T-helper 17 cell (primary cell): ENCODE measurements at places on chromosomes 2 and 18. TPM values are rescaled to one million over a fixed set of nuclear protein-coding genes. Genes with fewer than 3 reads are reported as not detected.

- H3K36me3 ChIP-seq = peaks cover 3% of the 10 kb centered on the region
- H3K27me3 ChIP-seq = peaks cover 18% of the 10 kb centered on the region
- no peak for DNase-seq
These were observed 155.8 kb upstream of the TANK start for GRCh38 chr2:161004379-161004778.

- no peak overlapping the region for H3K27ac ChIP-seq
- peaks cover 5% of the 10 kb centered on the region for H3K4me1 ChIP-seq
- no peak for DNase-seq
These were observed 5.1 kb downstream of the ADRA2B start for GRCh38 chr2:96111257-96111640.

DNA sequence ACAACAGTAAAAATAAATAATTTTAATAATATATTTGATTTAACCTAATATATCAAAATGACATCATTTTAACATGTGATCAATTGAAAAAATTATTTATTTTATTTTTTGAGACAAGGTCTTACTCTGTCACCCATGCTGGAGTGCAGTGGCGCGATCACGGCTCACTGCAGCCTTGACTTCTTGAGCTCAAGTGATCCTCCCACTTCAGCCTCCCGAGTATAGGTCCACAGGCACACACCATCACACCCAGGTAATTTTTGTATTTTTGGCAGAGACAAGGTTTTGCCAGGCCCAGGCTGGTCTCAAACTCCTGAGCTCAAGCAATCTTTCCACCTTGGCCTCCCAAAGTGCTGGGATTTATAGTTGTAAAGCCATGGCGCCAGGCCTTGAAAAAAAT is 126.7 kb upstream of the COPS8 start:
- no peaks in the 10 kb centered on the region for H3K4me1 ChIP-seq
- no peak overlapping the region for H3K4me3 ChIP-seq
- no peak for DNase-seq
- no peak overlapping the region for H3K27ac ChIP-seq
- H3K36me3 ChIP-seq = no peaks in the 10 kb centered on the region
- H3K27me3 ChIP-seq = peaks cover 28% of the 10 kb centered on the region

- peaks cover 9% of the 10 kb centered on the region for H3K36me3 ChIP-seq
- H3K27ac ChIP-seq = no peak overlapping the region
- H3K27me3 ChIP-seq = no peaks in the 10 kb centered on the region
These were observed 155.7 kb downstream of the DTNB start for GRCh38 chr2:25517701-25518100.

DNA sequence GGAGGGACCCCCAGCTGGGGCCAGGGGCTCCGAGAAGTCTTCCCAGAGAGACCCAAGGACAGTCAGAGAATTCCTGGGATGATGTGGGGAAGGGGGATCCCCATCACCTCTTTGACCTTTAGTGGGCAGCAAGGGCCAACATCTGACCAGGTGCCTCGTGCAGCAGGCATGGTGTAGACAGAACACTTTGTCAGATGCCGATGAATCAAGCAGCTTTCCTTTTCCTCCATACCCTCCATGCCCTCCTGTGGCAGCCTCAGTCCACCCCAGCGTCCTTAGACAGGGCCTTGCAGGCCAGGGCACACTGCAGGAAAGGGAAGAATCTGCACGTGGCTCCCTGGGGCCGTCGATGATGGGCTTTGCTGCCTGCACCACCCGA is 26.3 kb downstream of the GPR55 start:
- no peak for DNase-seq
- H3K27ac ChIP-seq = no peak overlapping the region
- no peak overlapping the region for H3K4me3 ChIP-seq
- no peaks in the 10 kb centered on the region for H3K36me3 ChIP-seq
- H3K4me1 ChIP-seq = peaks cover 11% of the 10 kb centered on the region

- no peaks in the 10 kb centered on the region for H3K36me3 ChIP-seq
- no peak overlapping the region for H3K4me3 ChIP-seq
- H3K27ac ChIP-seq = no peak overlapping the region
These were observed 251.1 kb upstream of the TRIB2 start for GRCh38 chr2:12465631-12466135.

DNA sequence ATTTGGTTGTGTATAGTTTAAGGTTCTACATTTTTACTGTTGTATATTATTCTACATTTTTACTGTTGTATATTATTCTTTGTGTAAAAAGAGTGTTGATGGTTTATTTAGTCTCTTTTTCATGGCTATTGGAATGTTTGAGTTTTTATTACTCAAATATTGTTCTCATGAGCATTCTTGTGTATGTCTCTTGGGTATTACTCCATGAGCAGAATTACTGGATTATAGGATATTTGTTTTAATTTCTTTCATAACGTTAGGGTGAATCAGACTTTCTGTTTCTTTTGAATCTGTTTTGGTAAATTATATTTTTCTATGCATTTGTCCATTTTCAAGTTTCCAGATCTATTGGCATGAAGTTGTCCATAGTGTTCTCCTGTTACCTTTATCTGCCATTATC is 111.6 kb downstream of the DYNAP start:
- H3K4me3 ChIP-seq = no peak overlapping the region
- H3K36me3 ChIP-seq = no peaks in the 10 kb centered on the region
- no peaks in the 10 kb centered on the region for H3K4me1 ChIP-seq
- peaks cover under 1% of the 10 kb centered on the region for H3K27me3 ChIP-seq
- no peak for DNase-seq

DNA sequence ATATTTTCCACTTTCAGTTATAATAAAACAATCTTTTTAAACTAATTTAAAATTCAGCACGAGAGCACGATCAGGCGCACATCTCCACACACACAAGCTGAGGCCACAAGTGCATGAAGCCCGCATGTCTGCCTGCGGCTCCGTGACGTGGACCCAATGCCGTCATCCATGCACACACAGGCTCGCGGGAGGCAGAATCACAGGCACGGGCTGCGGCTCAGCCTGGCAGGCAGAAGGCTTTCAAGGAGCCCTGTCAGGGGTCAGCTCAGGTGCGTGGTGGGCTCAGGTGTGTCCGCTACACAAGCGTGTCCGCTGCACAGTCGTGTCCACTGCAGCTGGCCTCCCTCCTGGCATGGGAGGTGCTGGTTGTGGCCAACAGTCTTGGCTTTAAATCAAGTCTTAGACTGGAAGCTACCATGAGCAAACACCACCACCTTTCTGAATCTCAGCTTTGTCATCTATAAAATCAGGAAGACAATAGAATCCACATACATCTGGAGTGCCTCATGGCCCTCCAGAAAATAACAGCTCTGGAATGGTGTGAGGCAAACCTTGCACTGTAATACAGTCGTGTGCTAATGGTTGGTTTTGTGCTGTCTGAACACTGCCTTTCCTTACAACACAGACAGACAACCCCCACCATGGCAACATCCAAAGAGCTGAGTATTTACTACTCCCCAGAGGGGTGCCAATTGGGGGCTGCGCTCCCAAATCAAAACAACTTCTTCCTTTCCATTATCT is 210.1 kb downstream of the NDUFA10 start:
- no peak overlapping the region for H3K4me3 ChIP-seq
- peaks cover 38% of the 10 kb centered on the region for H3K27me3 ChIP-seq
- no peaks in the 10 kb centered on the region for H3K36me3 ChIP-seq
- no peak for DNase-seq

DNA sequence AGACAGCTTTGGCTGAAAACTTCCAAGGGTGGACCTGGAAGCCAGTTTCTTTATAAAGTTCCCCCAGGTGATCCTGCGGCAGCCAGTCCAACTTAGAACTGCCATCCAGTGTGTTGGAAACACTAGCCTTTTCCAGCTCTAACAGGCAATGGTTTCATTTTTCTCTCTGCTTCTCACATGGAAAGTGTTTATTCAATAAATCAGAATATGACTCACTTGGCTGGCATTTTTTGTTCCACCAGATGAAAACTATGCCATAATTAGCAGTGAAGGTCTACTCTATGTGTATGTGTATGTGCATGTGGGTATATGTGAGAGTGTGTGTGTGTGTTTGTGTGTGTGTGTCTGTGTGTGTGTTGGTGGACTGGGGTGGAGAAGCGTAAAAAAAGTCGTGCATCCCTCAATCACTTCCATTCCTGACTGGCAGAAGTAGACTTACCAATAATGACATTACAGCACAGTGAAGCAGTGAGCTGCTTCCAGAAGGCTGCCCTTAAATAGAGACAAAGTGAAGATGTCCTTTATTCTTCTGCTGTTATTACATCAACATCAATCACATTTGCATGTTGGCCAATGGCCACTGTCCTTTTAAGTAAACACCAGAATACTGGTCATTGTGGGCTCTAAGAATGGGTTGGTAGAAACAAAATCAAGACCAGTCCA is 90.9 kb upstream of the SETBP1 start:
- H3K36me3 ChIP-seq = no peaks in the 10 kb centered on the region
- no peak overlapping the region for H3K27ac ChIP-seq
- DNase-seq = no peak
- H3K27me3 ChIP-seq = peaks cover 18% of the 10 kb centered on the region
- H3K4me3 ChIP-seq = no peak overlapping the region

CENPA gene
- total RNA-seq = 0.50 TPM

OR6B2 gene
- total RNA-seq = not detected

SIX3 gene
- not detected for total RNA-seq

MFSD2B gene
- total RNA-seq = 4.9 TPM

CSRNP3 gene
- total RNA-seq = not detected
